Activated T-helper 1 cell treated with anti-CD3 and anti-CD28 coated beads, Interleukin-12 subunit alpha, Interleukin-12 subunit beta, Interleukin-2, Interleukin-4 antibody, amounts not matched to agents 30 ng/mL and 10 ng/mL and 1 ng/mL, durations not matched to agents 14 hours and 24 hours and 36 hours (primary cell): ENCODE measurements at places on chromosomes 6 and 20. TPM values are rescaled to one million over a fixed set of nuclear protein-coding genes. Genes with fewer than 3 reads are reported as not detected.

Gene THBS2
- total RNA-seq = not detected in 2 replicates

Gene RAET1G
- 0.18 TPM in 1 of 2 replicates, not detected in the other for total RNA-seq

Gene NAPB
- 14.0 and 15.5 TPM in 2 replicates for total RNA-seq

Gene SLC29A1
- 121 and 122 TPM in 2 replicates for total RNA-seq

Gene KCNS1
- 0.49 and 0.51 TPM in 2 replicates for total RNA-seq

Gene C6orf136
- 23.9 and 36.0 TPM in 2 replicates for total RNA-seq

Gene MYBL2
- total RNA-seq = 95.1 and 95.5 TPM in 2 replicates

Gene VIP
- total RNA-seq = not detected in 2 replicates

Gene ABHD12
- total RNA-seq = 37.0 and 37.6 TPM in 2 replicates

Gene TBXT
- total RNA-seq = not detected in 2 replicates

- no peak for DNase-seq
- peak overlapping the region; percentile 31 for H3K27ac ChIP-seq
- peaks cover 37% of the 10 kb centered on the region for H3K4me1 ChIP-seq
- no peak overlapping the region for H3K4me3 ChIP-seq
Measured at GRCh38 chr6:160042014-160042773, 73.3 kb downstream of the IGF2R start.

- DNase-seq = no peak
- H3K27me3 ChIP-seq = peaks cover 13% of the 10 kb centered on the region
- H3K4me1 ChIP-seq = peaks cover 16% of the 10 kb centered on the region
- no peaks in the 10 kb centered on the region for H3K36me3 ChIP-seq
Measured at GRCh38 chr6:33851959-33852358, 48.2 kb upstream of the MLN start.

GRCh38 chr20:11807054-11808048 lies 110.3 kb upstream of the BTBD3 start:
- no peak overlapping the region for H3K27ac ChIP-seq
- no peaks in the 10 kb centered on the region for H3K27me3 ChIP-seq
- no peak for DNase-seq
- no peaks in the 10 kb centered on the region for H3K4me1 ChIP-seq

DNA sequence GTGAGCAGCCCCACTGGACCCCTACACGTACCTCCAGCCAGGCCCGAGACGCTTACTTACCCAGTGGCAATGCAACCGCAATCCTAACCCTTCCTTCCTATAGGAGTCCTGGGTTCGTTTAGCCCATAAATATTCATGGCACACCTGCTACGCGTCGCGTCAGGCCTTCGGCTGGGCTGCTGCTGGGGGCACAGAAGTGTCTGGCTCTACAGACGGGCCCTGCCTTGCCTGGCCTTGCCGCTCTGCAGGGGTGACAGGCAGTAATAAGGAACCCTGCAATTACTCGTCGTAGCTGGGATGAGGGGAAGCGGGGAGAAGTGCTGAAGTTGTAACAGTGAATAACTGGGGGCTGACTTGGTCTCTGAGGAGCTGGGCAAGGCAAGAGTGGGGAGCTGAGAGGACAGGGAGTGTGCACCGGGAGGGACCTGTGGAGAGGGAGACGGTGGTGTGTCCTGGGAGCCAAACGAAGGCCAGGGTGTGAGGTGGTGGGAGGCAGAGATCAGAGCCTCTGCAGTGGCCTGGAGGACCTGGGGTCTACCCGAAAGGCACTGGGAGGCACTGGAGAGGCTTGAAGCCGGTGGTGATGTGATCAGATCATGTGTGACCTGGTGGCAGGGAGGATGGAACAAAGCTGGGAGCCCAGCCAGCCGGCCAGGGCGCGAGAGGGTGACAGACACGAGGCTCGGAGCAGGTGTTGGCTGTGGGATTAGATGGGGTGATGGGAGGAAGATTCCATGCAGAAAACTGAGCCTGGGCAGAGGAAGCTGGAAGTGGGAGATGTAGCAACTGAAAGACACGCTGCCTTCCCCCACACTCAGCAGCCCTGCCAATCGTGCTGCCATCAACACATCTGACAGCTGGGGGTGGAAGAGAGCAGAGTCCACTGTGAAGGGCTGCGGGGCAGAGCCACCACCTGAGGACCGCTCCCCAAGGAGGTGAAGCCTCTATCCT lies 36.4 kb downstream of the PSMG4 start:
- H3K36me3 ChIP-seq = no peaks in the 10 kb centered on the region
- no peak overlapping the region for H3K4me3 ChIP-seq
- no peak for DNase-seq
- no peaks in the 10 kb centered on the region for H3K27me3 ChIP-seq

DNA sequence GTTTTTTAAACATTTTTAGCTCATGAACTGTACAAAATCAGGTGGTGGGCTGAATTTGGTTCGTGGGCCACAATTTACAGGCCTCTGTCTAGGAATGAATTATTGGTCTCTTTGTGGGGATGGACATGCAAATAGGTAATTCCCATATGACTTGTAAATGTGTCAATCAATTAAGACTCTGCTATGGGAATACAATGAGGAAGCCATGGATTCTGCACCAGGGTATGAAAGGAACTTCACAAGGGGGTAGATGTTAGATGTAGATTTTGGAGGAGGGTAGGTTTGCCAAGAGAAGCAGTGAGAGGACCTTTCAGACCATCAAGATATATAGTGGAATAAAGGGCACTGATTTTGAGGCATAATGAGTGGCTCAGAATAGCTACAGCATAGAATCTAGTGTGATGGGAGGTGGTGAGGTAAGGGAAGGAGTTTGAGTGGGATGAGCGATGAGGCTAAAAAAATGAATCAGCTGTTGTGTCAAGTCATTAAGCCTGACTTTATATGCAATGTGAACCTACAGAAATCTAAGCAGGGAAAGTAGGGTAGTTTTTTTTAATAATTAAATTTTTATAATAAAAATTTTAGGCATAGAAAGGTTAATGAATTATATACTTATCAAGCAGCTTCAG lies 32.6 kb upstream of the RNF182 start:
- no peaks in the 10 kb centered on the region for H3K4me1 ChIP-seq
- no peak overlapping the region for H3K27ac ChIP-seq
- DNase-seq = no peak
- no peaks in the 10 kb centered on the region for H3K36me3 ChIP-seq
- peaks cover 19% of the 10 kb centered on the region for H3K27me3 ChIP-seq

DNA sequence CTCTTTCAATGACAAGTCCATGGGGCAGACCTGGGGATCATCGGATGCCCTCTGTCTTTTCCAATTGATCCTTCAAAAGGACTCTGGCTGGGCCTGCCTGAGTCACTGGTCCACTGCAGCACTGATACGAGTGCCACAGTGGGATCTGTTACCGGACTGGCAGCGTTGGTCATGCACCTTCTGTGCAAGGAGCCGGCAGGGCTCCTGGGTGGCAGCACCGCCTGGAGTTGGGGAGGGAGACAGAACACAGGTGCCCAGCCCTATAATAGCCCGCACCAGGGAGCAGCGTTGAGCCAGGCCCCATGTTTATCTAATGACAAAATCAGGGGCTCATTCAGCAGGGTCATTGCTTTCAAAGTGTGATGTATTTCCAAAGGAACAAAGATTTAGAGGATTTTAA lies 64.2 kb upstream of the NXT1 start:
- no peak for DNase-seq
- peaks cover 2% of the 10 kb centered on the region for H3K27me3 ChIP-seq
- H3K4me3 ChIP-seq = no peak overlapping the region
- no peak overlapping the region for H3K27ac ChIP-seq
- H3K4me1 ChIP-seq = no peaks in the 10 kb centered on the region

GRCh38 chr20:4457566-4458543 lies 263.9 kb upstream of the PRND start:
- no peak for DNase-seq
- peaks cover 3% of the 10 kb centered on the region for H3K27me3 ChIP-seq
- no peak overlapping the region for H3K27ac ChIP-seq
- H3K36me3 ChIP-seq = no peaks in the 10 kb centered on the region
- H3K4me3 ChIP-seq = no peak overlapping the region

DNA sequence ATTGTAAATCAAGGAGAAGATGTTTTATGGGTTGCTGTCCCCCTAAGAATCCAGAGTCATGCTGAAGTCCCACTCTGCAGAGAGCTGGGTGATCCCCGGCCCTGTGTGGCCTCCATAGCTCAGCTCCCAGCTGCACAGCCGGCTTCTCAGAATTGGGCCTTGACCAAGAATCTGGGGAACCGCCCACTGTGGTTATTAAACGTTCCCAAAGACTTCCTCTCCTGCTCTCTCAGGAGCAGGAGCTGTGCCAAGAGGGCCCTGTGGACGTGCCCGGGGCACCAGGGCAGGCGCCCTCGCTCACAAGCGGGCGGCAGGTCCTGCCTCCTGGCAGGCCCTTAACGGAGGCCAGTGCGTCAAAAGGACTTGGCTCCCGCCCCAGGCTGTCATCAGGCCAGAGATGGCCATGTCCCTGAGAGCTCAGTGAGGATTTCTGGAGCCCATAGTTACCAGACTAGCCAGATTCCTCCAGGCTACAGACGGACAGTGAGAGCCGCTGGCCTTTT lies 30.4 kb downstream of the ZC3H12D start:
- H3K27me3 ChIP-seq = no peaks in the 10 kb centered on the region
- H3K27ac ChIP-seq = no peak overlapping the region
- H3K36me3 ChIP-seq = peaks cover 36% of the 10 kb centered on the region
- DNase-seq = no peak

DNA sequence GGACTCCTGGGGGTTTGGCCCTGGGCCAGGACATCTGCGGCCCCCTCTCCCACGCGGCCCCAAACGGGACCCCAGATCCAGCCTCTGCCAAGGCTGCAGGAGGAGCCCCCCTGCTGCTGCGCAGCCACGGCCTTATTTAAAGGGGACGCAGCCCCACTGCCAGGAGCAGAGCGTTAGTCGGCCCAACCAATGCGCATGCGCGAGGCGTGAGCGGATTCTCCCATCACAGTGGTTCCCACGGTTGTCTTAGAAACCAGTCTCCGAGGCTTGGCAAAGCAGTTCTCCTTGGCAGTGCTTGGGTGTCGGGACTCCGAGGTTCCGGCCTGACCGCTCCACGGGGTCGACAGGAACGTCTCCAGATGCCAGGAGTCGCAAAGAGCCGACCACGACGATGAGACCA lies 288.3 kb upstream of the ZNF337 start:
- H3K36me3 ChIP-seq = no peaks in the 10 kb centered on the region
- peaks cover 2% of the 10 kb centered on the region for H3K27me3 ChIP-seq
- peaks cover 14% of the 10 kb centered on the region for H3K4me1 ChIP-seq
- H3K4me3 ChIP-seq = no peak overlapping the region
- no peak for DNase-seq
- no peak overlapping the region for H3K27ac ChIP-seq

GRCh38 chr6:219641-220198 lies 72.6 kb upstream of the DUSP22 start:
- no peak for DNase-seq
- H3K36me3 ChIP-seq = peaks cover 4% of the 10 kb centered on the region
- peaks cover 75% of the 10 kb centered on the region for H3K4me1 ChIP-seq
- no peaks in the 10 kb centered on the region for H3K27me3 ChIP-seq
- H3K4me3 ChIP-seq = no peak overlapping the region

- H3K27me3 ChIP-seq = no peaks in the 10 kb centered on the region
- no peaks in the 10 kb centered on the region for H3K36me3 ChIP-seq
- no peak for DNase-seq
- H3K27ac ChIP-seq = no peak overlapping the region
Measured at GRCh38 chr6:161951126-161951525, 677.3 kb upstream of the AGPAT4 start.

GRCh38 chr20:2385026-2385425 lies 4.3 kb downstream of the TGM6 start:
- H3K27me3 ChIP-seq = peaks cover 8% of the 10 kb centered on the region
- H3K4me1 ChIP-seq = peaks cover 16% of the 10 kb centered on the region
- no peak for DNase-seq
- no peak overlapping the region for H3K27ac ChIP-seq
- H3K36me3 ChIP-seq = no peaks in the 10 kb centered on the region

- no peak overlapping the region for H3K27ac ChIP-seq
- H3K4me1 ChIP-seq = no peaks in the 10 kb centered on the region
- no peaks in the 10 kb centered on the region for H3K36me3 ChIP-seq
- H3K27me3 ChIP-seq = no peaks in the 10 kb centered on the region
- no peak for DNase-seq
- H3K4me3 ChIP-seq = no peak overlapping the region
Measured at GRCh38 chr6:101544286-101544685, 150.8 kb downstream of the GRIK2 start.

GRCh38 chr20:57991211-57991881 lies 237.1 kb downstream of the ANKRD60 start:
- peaks cover 3% of the 10 kb centered on the region for H3K27me3 ChIP-seq
- no peak overlapping the region for H3K27ac ChIP-seq
- no peak overlapping the region for H3K4me3 ChIP-seq
- no peaks in the 10 kb centered on the region for H3K4me1 ChIP-seq
- DNase-seq = no peak
- H3K36me3 ChIP-seq = no peaks in the 10 kb centered on the region

- no peak for DNase-seq
- H3K4me1 ChIP-seq = no peaks in the 10 kb centered on the region
- H3K27me3 ChIP-seq = peaks cover 32% of the 10 kb centered on the region
Measured at GRCh38 chr6:136975089-136975715, 53.1 kb downstream of the SLC35D3 start.

DNA sequence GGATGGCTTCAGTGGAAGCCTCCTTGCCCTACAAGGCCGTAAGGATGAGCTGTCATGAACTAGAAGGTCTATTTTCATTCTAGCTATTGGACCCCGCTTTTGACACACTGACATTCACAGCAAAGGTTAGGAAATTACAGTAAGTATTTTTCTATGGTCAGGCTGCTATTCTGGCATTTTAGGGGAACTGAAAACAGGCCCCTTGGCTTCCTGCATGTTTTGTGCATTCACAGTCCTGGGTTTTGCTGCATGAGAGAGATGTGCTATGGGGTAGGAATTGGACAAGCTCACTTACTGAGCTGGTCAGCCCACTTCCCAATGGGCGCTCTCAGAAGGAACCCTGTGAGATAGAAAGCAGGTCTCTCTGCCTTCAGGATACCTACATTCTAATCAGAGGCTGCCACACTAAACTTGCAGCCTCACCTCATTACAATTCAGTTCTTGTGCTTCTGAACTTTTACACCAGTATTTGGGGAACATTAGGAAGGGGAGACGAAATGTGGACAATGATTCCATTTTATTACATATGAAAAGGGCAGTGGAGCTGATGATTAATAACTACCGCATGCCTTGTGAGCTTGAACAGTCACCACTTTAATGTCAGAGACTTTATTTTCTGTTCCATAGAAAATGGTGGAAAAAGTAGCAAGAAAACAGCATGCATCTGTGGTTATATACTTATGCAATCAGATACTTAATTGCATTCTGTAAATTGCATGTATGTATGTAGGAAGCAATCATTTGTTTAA lies 86.6 kb upstream of the TAB2 start:
- DNase-seq = no peak
- peaks cover 82% of the 10 kb centered on the region for H3K4me1 ChIP-seq
- H3K4me3 ChIP-seq = peak overlapping the region; percentile 6
- no peaks in the 10 kb centered on the region for H3K27me3 ChIP-seq
- H3K27ac ChIP-seq = peak overlapping the region; percentile 68
- peaks cover 24% of the 10 kb centered on the region for H3K36me3 ChIP-seq

GRCh38 chr6:158627940-158628211 lies 16.7 kb downstream of the DYNLT1 start:
- peaks cover 16% of the 10 kb centered on the region for H3K4me1 ChIP-seq
- H3K36me3 ChIP-seq = peaks cover 38% of the 10 kb centered on the region
- no peak overlapping the region for H3K4me3 ChIP-seq
- no peak overlapping the region for H3K27ac ChIP-seq

GRCh38 chr6:43129434-43130194 lies 41.5 kb upstream of the SRF start:
- H3K27ac ChIP-seq = no peak overlapping the region
- H3K36me3 ChIP-seq = no peaks in the 10 kb centered on the region
- H3K27me3 ChIP-seq = no peaks in the 10 kb centered on the region
- no peak overlapping the region for H3K4me3 ChIP-seq
